ENCODE measurements at places on chromosomes 16 and 17.
A peak's percentile ranks its signal among the peaks of the same experiment; 100 is the strongest.

GRCh38 chr17:77449373-77449907 lies 308.7 kb downstream of the SEC14L1 start:
- no peak for DNase-seq

DNA sequence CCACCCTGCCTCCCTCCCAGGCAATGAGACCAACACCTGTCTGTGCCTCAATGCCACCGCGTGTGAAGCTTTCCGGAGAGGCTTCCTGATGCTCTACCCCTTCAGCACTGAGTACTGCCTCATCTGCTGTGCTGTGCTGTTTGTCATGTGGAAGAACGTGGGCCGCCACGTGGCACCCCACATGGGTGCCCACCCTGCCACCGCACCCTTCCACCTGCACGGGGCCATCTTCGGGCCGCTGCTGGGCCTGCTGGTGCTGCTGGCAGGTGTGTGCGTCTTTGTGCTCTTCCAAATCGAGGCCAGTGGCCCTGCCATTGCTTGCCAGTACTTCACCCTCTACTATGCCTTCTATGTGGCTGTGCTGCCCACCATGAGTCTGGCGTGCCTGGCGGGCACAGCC lies 10.9 kb downstream of the OTOP3 start:
- DNase-seq: no peak

- DNase-seq: no peak
Observed at GRCh38 chr17:22273308-22273707, 581.0 kb downstream of the KCNJ18 start.

- no peak for DNase-seq
Observed at GRCh38 chr16:68070806-68071517, 14.2 kb upstream of the NFATC3 start.

GRCh38 chr16:29204806-29205135 lies 201.7 kb downstream of the NPIPB11 start:
- DNase-seq: no peak

DNA sequence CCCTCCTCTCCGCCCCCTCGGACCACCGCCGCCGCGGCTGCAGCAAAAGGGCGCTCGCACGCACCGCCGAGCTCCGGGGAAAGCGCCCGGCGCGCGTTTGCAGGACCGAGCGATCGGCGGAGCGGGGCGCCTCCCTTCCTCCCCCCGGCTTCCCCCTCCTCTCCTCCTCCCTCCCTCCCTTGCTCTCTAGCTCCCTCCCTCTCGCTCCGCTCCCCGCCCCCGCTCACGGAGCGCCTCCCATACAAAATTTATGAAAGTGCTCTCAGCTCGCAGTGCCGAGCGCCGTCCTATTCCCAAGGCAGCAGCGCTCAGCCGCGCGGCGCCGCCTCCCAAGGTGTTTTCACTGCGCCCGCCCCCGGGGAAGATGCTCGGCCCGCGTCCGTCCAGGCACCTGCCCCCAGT lies at the start of gene RTN4RL1:
Gene RTN4RL1 (minus strand): TSS at position 115 of the 402 bp plus-strand sequence. CDS start 469 bp downstream, outside the sequence.
- DNase-seq: peak; percentile 80
